HL-60 (cell line): ENCODE measurements at places on chromosomes 1 and 21.

- DNase-seq, result no peak
Measured at GRCh38 chr1:67723620-67724019, 38.6 kb downstream of the GADD45A start.

DNA sequence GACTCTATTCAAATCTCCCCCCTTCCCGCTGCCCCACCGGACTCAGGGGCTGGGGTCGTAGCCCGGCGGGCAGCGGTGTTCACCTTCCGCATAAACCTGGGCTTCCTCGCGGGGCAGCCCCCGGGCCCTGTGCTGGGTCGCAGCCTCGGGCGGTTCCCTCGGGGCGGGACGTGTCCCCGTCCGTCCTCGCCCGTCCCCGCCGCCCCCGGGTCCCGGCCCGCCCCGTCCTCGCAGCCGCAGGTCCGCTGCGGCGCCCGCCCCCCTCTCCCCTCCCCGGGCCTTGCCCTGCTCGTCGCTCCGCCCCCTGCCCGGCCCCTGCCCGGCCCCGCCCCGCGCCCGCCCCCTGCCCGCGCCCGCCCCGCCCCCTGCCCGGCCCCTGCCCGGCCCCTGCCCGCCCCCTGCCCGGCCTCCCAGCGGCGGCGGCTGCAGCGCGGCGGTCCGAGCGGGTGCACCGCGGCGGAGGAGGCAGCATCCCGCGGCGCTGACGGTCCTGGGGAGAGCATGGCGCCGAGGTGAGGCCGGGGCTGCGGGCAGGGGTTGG, at the start of gene COL18A1:
Gene COL18A1, plus strand, starts transcription at position 436 of the 541 bp plus-strand sequence. Its CDS starts 66 bp downstream, at position 502.
- DNase-seq, result no peak

- DNase-seq, result no peak
Measured at GRCh38 chr1:18932387-18932786, 24.1 kb downstream of the IFFO2 start.

DNA sequence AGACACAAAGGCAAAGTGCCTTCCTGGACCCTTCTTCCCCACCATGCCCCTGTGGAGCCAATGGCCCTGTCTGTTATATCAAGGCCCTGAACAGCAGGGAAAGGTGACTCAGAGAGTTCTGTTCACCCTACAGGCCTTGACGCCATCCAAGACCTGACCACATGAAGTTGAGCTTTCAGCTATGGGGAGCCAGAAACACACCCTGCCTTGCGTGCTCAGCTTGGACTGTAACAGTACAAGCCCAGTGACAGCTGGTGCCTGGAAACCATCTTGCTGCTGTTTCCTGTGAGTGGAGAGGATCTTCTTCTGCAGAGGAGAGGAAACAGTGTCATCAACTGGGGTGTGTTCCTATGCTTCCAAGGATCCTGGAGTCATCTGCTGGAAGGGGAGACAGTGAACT, 165.0 kb upstream of the IRF2BP2 start:
- DNase-seq, result peak; percentile 67

DNA sequence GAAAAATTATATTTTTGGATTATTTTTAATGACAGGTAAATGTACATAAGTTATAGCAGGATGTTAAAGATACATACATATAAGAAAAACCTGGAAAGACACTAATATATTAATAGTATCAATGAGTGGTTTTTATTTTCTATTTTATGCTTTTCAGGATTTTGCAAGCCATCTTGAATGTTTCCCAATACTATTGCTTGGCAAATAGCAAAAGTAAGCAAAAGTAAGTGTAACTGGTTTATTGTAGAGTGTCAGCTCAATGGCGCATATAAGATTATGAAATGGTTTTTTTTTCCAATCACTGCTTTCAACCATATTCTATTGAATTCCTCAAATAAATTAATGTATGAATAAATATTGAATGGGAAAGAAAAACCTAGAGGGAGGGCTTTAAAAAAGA, 36.4 kb downstream of the ZNF684 start:
- no peak for DNase-seq

DNA sequence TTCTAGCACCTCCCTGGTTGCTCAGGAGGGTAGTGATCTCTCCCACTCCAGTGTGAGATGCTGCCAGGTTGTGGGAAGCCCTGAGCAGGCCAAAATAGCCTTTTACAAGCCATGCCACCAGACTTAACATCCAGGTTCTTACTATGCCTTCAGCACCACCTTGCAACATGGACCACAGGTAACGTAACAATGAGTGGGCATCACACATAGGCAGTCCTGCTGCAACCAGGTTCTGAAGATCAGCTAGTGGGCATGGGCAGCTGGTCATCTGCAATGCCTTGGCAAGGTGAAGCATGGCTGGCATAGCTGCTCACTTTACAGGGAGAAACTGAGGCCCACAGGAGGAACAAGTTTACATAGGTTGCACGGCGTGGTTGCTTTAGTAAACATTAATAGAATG, 40.7 kb downstream of the DHCR24 start:
- DNase-seq, result no peak

GRCh38 chr1:48789903-48790302, 13.2 kb upstream of the BEND5 start:
- no peak for DNase-seq

DNA sequence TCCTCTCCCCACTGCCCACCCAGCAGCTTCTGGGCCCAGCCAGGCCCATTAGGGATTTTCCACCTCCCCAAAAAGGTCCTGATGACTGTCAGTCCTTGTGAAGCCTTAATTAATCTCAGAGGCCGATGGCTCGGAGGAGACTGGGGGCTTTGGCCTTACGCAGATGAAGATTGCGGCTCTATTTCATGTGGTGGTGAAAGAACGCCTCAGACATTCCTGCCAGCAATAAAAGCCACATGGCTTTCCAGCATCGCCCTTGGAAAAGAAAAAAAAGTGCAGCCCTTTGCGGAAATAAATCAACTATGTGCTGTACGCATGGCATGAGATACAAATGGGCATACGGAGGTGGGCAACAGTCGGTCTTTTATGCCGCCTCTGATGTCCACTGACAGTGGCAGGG, 6.6 kb upstream of the RUNX3 start:
- no peak for DNase-seq

GRCh38 chr1:156006666-156007376, 13.9 kb downstream of the SSR2 start:
- DNase-seq, result no peak

DNA sequence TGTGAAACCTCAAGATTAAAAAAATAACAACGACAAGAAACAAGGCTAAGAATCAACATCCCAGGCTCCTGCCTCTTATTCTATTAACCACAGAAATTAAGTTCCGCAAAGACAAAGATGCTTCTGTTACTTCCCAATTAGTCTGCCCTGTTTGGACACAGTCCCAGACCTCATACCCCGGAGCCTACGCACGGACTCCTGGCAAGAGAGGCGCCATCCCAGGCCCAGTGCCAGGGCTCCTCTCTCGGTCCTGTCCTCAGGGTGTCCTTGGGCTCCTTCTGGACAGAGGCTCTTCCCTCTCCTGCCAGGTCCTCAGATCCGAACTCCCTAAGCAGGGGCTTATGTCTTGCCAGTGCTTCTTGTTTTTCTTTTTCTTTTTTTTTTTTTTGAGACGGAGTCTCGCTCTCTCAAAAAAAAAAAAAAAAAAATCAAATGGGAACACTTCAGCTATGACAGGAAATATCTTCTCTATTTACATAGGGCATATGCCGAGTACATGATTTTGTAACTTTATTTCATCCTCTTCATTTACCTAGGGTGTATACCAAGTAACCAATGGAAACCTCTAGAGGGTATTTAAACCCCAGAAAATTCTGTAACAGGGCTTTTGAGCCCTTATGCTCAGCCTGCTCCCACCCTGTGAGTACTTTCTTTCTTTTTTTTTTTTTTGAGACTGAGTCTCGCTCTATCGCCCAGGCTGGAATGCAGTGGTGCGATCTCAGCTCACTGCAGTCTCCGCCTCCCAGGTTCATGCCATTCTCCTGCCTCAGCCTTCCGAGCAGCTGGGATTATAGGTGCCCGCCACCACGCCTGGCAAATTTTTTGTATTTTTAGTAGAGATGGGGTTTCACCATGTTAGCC, 11.7 kb upstream of the ENO1 start:
- peak; percentile 69 for DNase-seq

DNA sequence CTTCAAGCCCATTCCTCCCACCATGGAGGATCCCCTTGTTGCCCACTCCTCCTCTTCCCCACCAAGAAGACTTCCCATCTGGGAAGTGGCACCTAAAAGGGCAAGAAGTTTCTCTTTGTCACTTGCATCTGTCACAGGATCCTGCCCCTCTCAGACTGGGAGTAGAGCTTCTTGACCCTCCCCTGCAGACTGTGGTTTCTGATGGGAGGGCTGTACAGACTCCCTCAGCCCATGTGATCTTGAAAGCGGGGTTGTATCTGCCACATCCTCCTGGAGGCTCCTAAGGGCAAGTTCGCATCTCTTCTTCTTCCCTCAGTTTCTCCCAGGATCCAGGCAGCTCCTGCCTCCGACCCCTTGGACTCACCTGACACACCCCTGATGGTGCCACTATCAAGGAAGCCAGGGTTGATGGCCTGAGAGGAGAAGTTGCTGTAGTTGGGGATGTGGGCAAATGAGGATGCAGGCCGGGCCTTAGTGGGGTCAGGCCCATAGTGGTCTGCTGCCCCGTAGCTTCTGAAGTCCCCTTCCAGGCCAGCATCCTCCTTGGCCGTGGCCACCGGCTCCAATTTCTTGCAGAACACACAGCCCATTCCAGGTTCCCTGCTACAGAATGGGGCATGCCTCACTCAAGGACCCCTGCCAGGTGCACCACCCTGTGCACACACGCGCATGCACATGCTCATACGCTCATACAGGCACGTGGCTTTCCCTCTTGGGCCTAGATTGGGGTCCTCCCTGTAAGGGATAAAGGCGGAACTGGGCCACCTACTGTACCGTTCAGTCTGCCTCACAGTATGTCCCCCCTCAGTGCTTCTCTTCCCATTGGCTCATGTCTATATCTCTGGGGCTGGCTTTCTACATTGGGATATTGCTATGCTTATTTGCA, 11.4 kb downstream of the FGR start:
- no peak for DNase-seq

DNA sequence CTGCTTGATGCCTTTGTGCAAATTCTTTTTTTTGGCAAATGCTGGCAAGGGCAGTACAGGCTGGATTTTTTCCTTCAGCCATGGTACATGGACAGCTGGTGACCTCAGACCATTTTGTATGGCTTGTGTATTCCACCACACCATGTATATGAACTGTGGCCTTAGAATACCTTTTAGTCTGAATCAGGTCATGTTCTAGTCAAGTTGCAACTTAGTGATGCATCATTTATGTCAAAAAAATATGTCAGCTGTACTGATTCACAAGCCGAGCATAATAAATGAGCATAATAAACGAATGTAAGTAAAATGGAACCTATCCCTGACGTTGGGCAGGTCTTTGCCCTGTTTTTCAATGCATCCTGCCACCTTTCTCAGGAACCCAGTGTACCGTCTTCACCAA, 219.7 kb upstream of the RUNX1 start:
- DNase-seq, result no peak

DNA sequence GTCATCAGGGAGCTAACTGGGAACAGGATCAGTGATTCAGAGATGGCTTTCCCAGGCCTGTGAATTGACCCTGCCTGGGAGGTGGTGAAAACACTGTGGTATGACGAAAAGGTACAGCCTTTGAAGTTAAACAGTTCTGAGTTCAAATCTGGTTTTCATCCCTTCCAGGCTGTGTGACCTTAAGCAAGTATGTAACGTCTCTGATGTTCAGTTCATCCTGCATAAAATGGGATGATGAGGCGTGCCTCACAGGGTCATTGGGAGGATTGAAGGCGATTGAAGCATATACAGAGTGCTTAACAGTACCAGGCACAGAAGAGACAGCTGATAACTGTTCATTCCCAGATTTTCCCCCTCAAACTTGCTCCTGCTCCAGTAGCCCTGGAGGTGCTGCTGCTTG, 11.0 kb downstream of the KCNC4 start:
- no peak for DNase-seq

DNA sequence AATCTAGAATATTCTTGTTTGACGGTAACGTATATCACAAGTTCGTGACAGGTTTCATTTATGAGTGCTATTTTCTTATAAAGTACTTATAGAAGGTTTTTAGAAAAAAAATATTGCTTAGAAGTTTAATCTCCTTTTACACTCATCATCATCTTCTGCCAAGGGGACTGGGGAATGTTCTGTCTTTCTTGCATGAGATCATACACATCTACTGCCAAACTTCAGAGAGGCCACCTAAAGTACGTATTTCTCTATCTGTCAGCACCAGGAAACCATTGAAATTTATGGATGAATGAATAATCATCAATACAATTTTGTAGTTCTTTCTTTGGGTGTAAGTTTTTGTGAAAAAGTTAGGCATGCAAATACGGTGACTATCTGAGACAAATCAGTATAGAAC, 245.8 kb downstream of the SPATA17 start:
- no peak for DNase-seq

DNA sequence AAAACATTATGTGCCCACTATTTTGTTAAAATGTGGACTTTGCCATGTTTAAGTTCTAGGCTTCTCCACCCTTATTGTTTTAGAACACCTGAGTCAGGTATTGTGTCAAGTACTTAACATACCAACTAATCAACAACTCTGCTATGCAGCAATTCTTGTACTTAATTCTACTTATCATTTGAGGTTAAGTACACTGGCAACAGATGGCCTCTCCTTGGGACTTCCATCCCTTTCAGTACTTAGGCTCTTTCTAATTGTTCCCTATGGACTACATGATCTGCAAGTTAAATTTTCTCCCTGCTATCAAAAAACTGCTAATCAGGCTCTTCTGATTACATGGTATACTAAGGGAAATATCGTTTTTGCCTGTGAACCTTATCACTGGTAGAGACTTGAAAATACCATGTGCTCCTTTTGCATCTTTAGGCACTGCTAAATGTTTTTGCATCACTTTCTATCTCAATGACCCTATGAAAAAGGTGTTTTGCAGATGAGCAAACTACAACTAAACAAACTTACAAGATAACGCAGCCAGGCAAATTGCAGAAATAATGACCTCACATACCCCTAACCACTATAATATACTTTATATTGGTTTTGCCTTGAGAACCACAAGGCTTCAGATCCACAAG, 18.9 kb downstream of the SFPQ start:
- DNase-seq, result no peak

- no peak for DNase-seq
Measured at GRCh38 chr1:232212253-232212652, 417.7 kb downstream of the SIPA1L2 start.

GRCh38 chr1:204241914-204242313, 28.1 kb upstream of the GOLT1A start:
- no peak for DNase-seq

GRCh38 chr21:43351501-43352153, 75.3 kb downstream of the SIK1 start:
- DNase-seq, result no peak

- peak; percentile 11 for DNase-seq
Measured at GRCh38 chr21:41008974-41009373, 159.0 kb upstream of the BACE2 start.

DNA sequence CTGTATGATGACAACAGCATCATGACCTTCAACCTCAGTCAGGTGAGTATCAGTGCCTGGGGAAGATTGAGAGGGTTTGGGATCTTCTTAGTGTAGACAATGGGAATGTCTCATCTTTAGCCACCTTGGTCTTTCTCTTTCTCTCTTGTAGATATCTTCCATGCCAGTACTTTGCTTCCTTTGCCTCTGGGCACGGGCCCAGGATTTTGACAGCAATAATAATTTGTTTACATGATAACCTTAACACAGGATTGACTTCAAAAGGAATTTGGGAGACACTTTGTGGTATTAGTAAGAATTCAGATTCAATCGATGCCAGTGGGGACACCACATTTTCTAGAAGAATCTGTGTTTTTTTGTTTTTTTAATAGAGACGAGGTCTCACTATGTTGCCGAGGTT, 12.1 kb upstream of the PIGV start:
- DNase-seq, result no peak

- DNase-seq, result peak; percentile 57
Measured at GRCh38 chr1:192545896-192546521, 29.6 kb upstream of the RGS1 start.

GRCh38 chr1:225877580-225877979, 4.6 kb downstream of the TMEM63A start:
- peak; percentile 26 for DNase-seq

- DNase-seq, result no peak
Measured at GRCh38 chr1:109751531-109752260, 10.9 kb upstream of the GSTM3 start.
